ENCODE measurements at places on chromosomes 1 and 21. TPM values are rescaled to one million over a fixed set of nuclear protein-coding genes. Genes with fewer than 3 reads are reported as not detected.

GRCh38 chr1:163744301-163744887, 422.6 kb downstream of the NUF2 start:
- H3K27ac ChIP-seq = no peak overlapping the region
- DNase-seq = no peak
- no peaks in the 10 kb centered on the region for H3K36me3 ChIP-seq
- H3K4me3 ChIP-seq = no peak overlapping the region
- H3K27me3 ChIP-seq = no peaks in the 10 kb centered on the region

DNA sequence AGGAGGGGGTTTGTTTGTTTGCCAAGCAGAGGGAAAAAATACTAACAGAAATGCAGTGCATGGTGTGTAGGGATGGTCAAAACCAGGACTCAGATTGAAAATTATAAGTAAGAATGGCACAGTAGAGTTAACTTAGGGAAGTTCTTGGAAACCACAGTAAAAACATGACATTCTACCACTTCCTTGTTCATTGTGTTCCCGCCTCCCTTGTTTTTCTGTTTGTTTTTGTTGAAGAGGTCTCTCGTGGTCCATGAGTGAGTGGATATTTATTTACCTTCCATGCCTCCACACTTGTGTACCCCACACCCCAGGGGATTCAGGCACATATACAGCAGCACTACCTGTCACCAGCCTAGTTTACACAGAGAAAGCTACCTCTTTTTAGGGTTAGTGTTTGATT, 69.6 kb downstream of the OLFML2B start:
- no peaks in the 10 kb centered on the region for H3K4me1 ChIP-seq
- H3K27ac ChIP-seq = no peak overlapping the region
- no peak overlapping the region for H3K4me3 ChIP-seq
- H3K36me3 ChIP-seq = no peaks in the 10 kb centered on the region
- H3K27me3 ChIP-seq = no peaks in the 10 kb centered on the region

DNA sequence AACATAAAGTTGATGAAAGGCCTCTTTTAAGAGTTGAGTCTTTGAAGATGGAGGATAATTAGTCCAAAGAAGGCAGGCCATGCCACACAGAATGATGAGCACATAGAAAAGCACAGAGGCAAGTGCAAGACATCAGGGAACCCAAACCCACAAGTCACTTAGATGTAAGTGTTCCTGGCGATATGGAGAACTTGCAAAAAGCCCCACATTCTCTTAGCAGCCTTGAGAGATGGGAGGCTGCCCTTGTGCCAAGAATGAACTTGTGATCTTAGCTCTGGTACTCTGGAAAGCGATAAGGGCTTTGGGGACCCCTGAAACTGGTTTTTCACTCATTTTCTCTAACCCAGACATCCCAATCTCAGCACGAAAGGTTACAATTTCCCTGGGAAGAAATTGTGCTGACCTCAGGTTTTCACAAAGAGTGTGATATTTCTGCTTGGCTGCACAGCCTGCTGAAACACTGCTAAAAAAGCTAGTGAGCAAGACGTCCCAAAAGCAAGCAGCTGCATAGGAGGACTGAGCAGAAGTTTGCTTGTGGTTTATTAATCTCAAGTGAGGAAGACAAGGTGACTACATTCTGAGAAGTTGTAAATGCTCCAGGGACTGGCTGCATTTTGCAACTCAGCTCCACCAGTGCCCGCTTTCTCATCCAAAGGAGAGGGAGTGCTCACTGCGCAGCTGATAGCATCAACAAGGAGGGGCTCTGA, 496.9 kb upstream of the CAMK1G start:
- no peak overlapping the region for H3K4me3 ChIP-seq
- no peaks in the 10 kb centered on the region for H3K4me1 ChIP-seq
- no peaks in the 10 kb centered on the region for H3K36me3 ChIP-seq
- H3K27ac ChIP-seq = no peak overlapping the region

DNA sequence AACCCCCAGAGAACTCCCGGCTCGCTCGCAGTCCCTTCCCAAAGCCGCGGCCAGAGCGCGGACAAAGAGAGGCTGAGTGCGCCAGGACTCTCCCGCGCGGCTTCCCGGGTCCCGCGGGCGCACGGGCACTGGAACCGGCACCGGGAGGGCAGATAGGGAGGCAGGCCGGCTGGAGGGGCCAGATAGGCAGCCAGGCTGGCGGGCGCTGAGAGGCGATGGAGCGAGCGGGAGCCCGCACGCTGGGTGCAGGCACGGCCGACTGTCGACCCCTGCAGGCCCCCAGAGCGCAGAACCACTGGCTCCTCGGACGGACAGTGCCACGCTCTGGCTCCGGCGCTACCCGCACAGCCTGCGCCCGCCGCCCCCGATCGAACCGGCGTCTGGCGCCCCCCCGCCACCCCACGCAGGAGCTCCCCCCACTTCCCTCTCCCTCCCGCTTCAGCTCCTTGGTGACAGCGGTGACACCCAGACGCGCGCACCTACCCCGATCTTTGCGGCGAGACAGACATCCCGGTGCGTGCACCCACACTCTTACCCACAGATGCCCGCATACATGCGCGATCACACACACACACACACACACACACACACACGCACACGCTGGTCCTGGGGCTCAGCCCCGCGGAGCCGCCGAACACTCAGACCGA, 534 bp downstream of the SLC6A9 start:
- H3K4me3 ChIP-seq = peak overlapping the region; percentile 68
- peak overlapping the region; percentile 91 for H3K27ac ChIP-seq
- no peak for DNase-seq
- peaks cover 46% of the 10 kb centered on the region for H3K4me1 ChIP-seq
- no peaks in the 10 kb centered on the region for H3K27me3 ChIP-seq

DNA sequence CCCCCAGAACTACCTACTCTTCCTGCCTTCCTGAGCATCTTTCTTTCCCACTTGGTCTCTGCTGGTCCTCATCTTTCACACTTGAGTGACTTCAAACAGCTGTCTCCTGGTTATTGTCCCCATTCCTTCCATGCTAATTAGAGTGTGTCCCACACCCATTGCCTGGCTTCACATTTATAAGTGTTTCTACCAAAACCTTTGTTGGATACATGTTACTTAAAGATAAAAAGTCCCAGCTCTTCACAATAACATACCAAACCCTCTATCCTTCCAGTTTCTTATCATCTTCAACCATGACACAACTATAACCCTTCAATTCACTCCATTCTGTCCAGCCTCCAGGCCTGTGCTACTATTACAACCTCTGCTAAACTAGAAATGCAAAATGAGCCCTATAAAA, 41.0 kb downstream of the VCAM1 start:
- no peak overlapping the region for H3K27ac ChIP-seq
- no peaks in the 10 kb centered on the region for H3K4me1 ChIP-seq
- DNase-seq = no peak
- no peak overlapping the region for H3K4me3 ChIP-seq
- no peaks in the 10 kb centered on the region for H3K27me3 ChIP-seq

Gene C4BPB
- not detected for total RNA-seq

DNA sequence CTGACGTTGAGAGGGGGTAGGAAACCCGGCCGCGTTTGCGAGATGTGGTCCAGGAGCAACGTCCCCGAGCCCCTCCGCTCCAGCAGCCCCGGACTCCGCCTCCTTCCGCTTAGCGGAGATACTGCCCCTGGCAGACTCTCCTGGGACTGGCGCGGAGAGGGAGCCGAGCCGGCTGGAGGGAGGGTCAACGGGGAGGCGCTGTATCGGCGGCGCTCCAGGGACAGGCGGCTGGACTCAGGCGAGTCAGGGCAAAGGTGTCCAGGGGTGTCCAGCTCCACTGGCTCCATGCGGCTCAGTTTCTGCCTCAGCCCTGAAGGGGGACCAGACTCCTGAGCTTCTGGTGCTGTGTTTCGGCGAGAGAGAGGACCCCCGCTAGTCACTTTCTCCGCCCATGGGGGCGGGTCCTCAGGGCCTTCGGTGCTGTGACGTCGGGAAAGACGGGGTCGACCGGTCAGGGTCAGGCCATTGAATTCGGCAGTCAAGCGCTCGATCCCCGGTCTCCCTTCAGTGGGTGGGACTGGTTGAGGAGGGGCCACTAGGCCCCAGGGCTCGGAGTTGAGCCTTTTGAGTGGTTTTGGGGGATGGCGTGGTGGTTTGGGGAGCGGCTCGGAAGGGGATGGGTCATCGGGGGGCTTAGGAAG, 2.8 kb upstream of the LIX1L start:
- DNase-seq = no peak
- H3K27ac ChIP-seq = no peak overlapping the region
- no peaks in the 10 kb centered on the region for H3K36me3 ChIP-seq
- H3K4me3 ChIP-seq = no peak overlapping the region
- H3K4me1 ChIP-seq = peaks cover 45% of the 10 kb centered on the region
- H3K27me3 ChIP-seq = no peaks in the 10 kb centered on the region

GRCh38 chr1:67429011-67429527, 1.1 kb downstream of the SERBP1 start:
- peaks cover 35% of the 10 kb centered on the region for H3K4me1 ChIP-seq
- peaks cover 53% of the 10 kb centered on the region for H3K36me3 ChIP-seq
- peak overlapping the region; percentile 92 for H3K4me3 ChIP-seq
- DNase-seq = no peak
